AG04450 (cell line): ENCODE measurements at places on chromosomes 12 and 14.

- DNase-seq = no peak
These were observed 117.7 kb downstream of the RFLNA start for GRCh38 chr12:124412646-124413015.

- DNase-seq = no peak
These were observed 137.1 kb upstream of the FOXG1 start for GRCh38 chr14:28629328-28630004.

DNA sequence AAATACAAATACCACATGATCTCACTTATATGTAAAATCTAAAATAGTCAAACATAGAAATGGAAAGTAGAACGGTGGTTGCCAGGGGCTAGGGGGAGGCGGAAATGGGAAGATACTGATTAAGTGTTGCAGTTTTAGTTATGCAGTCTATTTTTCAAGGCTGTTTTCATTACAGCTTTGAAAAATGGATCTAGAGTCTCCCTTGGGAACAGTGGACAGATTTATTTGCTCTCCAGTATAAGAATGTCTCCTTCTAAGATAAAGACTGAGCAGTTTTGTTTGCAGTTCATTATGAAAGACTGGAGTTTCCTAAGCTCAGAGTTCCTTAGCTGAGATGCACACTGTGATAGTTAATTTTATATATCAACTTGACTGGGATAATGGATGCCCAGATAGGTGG is 202.5 kb downstream of the KLHL28 start:
- no peak for DNase-seq

- DNase-seq = no peak
These were observed 93.7 kb downstream of the DHRS2 start for GRCh38 chr14:23729720-23730387.

DNA sequence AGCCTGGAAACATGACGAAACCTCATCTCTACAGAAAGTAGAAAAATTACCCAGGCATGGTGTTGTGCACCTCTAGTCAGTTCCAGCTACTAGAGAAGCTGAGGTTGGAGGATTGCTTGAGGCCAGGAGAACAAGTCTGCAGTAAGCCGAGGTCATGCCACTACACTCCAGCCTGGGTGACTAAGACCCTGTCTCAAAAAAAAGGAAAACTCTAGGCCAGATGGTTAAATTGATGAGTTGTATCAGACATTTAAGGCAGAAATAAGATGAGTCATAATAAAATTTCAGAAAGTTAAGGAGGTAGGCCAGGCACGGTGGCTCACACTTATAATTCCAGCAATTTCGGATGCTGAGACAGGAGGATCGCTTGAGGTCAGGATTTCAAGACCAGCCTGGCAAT is 10.7 kb downstream of the EIF2S1 start:
- DNase-seq = no peak

DNA sequence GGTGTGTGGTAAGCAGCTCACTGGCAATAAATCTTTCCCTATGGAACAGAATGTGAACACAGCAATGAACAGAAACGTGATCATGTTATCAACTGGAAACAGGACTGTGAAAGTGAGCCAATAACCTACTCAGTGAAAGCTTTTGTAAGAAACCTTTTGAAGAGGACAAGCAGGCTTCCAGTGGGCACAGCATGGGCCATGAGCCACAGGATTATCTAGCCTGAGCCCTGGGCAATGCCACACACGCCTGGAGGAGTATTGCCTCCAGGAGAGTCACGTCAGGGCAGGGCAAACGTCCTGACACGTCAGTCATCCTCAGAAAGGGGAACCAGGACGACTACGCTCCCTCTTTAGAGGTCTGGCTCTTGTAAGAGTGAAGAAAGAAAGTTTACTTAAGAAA is 32.3 kb downstream of the NRDE2 start:
- no peak for DNase-seq

- DNase-seq = no peak
These were observed 161.3 kb downstream of the ZFP36L1 start for GRCh38 chr14:68631394-68632053.

DNA sequence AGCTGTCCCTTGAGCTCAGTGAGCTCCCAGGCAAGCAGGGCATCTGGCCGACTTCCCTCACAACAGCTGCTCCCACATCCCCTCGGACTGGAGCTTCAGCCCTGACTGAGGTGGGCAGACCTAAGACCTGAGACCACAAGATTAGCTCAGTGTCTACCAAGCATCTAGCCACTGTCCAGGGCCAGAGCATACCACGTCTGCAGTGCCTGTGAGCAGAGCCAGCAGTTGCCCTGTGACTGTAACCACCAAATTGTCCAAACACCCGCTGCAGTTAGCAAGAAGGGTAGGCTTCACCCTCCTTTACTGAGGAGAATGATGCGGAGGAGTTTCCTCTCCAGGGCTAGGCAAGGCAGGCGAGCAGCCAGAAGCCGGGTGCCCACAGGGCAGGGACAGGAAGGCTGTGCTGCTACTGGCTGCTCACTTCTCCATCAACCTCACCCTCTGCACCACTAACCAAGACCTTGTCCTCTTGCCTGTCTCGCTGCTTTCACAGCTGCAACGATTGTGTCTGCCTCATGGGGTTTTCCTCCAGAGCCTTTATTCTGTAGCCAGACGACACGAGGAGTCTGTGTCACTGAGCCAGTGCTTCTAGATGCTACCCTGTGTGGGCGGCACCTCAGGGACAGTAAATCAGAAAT is 53.9 kb downstream of the ANAPC7 start:
- DNase-seq = no peak

GRCh38 chr12:54126029-54126695 is 62.6 kb downstream of the SMUG1 start:
- no peak for DNase-seq

- DNase-seq = no peak
These were observed 83.4 kb downstream of the PDE6H start for GRCh38 chr12:15056218-15056617.

DNA sequence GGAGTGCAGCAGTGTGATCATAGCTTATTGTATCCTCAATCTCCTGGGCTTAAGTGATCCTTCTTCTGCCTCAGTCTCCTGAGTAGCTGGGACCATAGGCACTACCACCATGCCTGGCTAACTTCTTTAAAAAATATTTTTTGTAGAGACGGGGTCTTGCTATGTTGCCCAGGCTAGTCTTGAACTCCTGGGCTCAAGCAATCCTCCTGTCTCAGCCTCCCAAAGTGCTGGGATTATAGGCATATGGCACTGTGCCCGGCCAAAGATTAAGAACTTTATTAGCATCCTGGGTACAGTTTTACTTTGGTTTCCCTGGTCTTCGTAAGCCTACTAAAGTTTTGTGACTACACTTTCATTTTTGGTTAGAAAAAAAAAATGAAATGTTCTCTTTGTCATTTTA is 84.4 kb downstream of the ACADS start:
- DNase-seq = no peak

- no peak for DNase-seq
These were observed 81.2 kb upstream of the OVCH1 start for GRCh38 chr12:29578731-29579130.

DNA sequence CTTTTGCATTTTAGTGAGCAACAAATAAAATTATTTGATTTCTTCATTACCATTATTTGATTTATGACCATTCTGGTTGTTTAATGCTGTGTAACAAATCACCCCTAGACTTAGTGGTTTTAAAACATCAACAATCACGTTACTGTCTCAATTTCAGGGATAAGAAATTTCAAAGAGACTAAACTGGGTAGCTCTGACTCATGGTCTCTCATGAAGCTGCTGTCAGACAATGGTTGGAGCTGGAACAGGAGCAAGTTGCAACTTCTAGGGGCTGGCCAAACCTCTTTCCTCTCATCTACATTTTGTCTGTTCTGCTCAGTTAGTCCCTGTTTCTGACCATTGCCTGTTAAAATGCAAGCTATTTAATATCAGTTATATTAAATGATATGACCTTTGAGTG is 517.0 kb downstream of the KCNH5 start:
- no peak for DNase-seq

DNA sequence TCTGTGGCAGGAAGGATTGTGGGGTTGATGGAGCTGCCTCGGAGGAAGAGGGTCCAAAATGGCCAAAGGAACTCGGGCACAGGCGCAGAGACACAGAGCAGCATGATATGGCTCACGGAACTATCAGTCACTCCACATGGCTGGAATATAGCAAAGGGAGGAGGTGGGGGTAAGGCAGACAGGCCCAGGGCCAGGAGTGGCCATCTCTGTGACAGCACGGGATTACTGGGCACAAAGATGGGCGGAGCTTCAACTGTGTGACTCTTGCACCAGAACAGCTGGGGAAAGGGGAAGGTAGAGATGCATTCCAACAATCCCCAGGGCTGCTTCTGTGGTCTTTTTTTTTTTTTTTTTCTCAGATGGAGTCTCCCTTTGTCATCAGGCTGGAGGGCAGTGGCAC is 24.8 kb upstream of the EML1 start:
- DNase-seq = no peak

DNA sequence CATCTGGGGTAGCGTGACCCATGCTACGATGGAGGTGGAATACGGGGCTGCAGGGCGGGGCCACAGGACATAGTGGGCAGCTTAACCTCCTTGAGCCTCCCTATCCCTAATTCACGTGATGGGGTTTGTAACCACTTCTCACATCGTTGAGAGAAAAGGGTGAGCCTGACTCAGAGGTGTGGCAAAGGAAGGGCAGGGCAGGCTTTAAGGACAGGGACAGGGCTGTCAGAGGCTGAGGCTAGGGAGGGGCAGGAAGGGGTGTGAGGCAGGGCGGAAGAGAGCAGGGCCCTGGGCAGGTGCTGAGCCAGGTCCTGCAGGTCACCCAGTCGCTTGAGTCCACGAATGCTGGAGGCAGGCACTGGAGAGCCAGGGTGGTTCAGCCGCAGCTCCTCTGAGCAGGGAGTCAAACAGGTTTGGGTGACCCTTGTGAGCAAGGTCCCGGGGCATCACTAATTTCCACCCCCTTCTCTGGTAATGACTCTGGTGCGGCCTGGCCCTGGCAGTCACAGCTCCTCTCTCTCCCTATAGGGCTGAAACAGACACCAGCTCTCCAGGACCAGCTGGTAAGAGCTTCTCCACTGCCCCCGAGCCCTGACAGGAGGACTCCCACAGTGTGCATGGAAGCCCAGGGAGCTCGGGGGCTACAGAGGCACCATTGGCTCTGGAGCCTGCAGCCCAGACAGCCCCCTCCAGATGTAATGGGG is 7.5 kb upstream of the AQP2 start:
- DNase-seq = no peak
